ENCODE measurements at places on chromosomes 2 and 18.
A peak's percentile ranks its signal among the peaks of the same experiment; 100 is the strongest.

- no peak for DNase-seq
These were observed 21.5 kb downstream of the IWS1 start for GRCh38 chr2:127504552-127505430.

GRCh38 chr2:33214436-33214835, 262.0 kb upstream of the RASGRP3 start:
- DNase-seq = no peak

GRCh38 chr2:3594493-3595281, at the start of gene COLEC11:
TSS of gene COLEC11 (plus strand) at chr2:3595112. CDS start at chr2:3604341, 9,229 bp downstream.
- DNase-seq = peak; percentile 47

GRCh38 chr2:231321021-231321420, 74.5 kb upstream of the B3GNT7 start:
- DNase-seq = peak; percentile 73

GRCh38 chr2:38038682-38039081, 37.3 kb downstream of the CYP1B1 start:
- DNase-seq = no peak

DNA sequence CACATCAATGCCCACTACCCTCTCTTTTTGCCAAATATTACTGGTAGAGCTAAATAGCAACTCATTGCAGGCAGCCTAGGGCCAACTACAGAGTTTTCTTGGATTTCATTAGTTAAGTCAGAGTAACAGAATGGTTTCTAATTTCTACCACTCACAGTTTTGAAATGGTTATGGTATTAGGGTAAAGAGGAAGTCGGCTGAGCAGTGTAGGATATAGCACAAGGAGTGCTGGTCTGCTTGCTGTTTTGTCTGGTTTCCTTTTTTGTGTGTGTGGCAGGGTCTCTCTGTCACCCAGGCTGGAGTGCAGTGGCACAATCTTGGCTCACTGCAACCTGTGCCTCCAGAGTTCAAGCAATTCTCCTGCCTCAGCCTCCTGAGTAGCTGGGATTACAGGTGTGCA, 289.2 kb upstream of the CCDC68 start:
- no peak for DNase-seq

DNA sequence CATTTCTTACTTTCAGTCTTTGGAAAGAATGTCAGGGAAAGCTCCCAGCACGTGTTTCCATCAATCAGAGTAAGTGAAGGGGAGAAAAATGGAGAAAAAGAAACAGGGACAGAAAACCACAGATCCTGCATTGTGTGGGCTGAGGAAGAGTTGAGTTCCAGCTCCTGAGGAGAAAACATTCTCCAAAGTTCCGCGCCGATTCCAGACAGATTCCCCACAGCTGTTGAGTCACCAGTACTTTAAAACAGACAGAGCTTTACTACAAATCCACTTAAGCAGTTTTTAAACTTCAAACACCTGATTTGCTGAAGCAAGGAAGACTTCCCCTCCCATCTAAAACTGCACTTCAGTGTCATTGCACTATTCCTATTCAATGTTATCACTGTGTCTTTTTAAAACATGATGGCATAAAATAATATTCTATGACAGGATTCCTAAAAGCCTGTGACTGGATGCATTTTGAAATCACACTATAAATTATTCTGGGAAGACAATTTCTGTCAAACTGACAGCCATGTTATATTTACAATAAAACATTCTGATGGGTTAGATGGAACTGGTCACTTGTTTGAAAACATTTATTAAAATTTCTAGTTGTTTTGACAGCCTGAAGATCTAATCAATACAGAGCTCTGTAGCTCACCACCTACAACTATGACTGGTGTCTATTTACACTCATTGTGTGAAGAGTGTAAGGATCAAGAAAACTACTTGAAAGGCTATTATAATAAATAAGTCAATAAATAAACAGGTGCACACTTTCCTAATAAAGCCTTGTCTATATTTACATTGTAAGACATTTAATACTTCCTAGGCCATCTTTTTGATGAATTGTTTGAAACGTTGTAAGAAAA, 40.9 kb downstream of the TCF4 start:
- DNase-seq = peak; percentile 19

GRCh38 chr2:42793334-42794270, 1.2 kb upstream of the HAAO start:
- DNase-seq = no peak

DNA sequence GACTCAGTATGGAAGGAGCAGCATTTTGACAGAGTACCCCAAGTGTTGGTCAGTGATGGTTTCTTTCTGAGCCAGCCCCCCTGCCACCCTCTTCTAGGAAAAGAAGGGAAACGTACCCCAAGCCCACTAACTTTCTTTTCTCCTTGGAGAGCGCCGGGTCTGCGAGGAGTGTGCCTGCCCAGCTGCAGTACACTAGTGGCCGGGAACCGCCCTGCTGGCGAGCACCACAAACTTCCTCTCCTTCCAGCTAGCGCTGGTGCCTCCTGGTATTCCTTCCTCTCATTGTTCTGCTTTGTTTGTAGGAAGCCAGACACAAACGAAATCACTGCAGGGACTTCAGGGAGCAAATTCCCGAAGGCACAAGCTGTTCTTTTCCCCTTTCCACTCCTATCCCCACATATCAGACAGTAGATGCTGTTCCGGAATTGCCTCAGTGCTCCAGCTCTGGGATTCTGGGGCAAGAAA, 1.8 kb downstream of the CCDC85A start:
- peak; percentile 31 for DNase-seq

GRCh38 chr2:202140522-202141252, 67.6 kb downstream of the KIAA2012 start:
- no peak for DNase-seq

- no peak for DNase-seq
These were observed 338.8 kb downstream of the SETBP1 start for GRCh38 chr18:45019469-45019868.

DNA sequence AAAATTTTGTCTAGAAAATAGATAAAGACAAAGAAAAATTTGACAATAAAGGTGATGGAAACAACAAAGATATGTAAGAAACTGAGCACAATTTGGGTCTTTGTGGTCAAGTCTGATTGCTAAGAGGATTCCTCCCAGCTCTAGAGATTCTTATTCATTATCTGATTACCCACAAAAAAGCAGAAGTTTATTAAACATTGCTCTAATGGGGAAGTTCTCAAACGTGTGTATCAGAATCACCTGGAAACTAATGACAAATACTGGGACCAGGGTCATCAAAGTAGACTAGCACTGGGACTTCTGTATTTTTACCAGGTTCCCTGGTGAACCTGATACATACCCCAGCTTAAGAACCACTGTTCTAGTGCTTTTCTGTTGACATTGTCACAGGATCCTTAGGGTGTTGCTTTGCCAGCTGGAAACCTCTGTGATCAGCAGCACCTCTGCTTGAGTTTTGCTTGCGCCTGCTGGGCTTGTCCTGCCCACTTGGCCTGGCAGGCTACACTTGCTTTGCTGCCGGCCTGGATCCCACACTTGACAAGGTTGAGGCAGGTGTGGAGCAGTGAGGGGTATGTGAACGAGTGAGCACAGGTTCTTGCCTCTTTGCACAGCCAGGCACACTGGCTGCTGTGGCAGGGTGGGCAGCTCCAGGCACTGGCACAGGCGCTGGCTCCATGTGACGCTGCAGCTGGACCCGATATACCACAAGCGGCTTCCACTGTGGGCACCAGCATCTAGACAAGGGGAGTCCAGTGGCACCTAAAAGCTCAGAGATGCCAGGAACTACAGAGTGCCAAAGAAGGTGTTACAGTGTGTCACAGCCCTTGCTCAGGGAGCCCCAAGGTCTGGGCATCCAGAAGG, 6.2 kb upstream of the GORASP2 start:
- no peak for DNase-seq

DNA sequence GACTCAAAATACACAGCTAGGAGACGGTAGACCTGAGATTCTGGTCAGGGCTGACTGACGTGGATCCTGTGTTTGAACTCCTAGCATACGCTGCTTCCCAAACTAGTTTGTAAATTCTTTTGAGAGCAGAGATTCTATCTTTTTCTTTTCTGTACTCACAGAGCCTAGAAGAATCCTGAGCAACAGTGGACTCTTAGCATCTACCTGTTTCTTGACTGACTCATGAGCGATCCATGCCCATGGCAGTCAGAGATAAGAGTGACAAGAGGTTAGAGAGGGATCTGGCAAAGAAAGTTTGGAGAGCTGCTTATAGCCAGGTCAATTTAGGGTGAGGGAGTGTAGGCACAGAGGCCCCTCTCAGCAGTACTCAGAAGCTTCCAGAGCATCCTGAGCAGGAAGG, 41.1 kb upstream of the PPP1CB start:
- no peak for DNase-seq

GRCh38 chr2:42371611-42372473, 10.8 kb upstream of the COX7A2L start:
- DNase-seq = peak; percentile 53

- no peak for DNase-seq
These were observed 22.3 kb upstream of the ORC2 start for GRCh38 chr2:200985799-200986198.
